Gastroesophageal sphincter (tissue), 4 donors: ENCODE measurements at places on chromosomes 16 and 17. TPM values are rescaled to one million over a fixed set of nuclear protein-coding genes. Genes with fewer than 3 reads are reported as not detected.

Gene CCDC78
- total RNA-seq = not detected

- no peak for ATAC-seq
Observed at GRCh38 chr17:83088451-83088850, 9.0 kb downstream of the METRNL start.

Gene TVP23A
- not detected for total RNA-seq

GRCh38 chr17:73165616-73166404 lies 1.0 kb downstream of the SSTR2 start:
- ATAC-seq = no peak
